ENCODE measurements at places on chromosomes 3 and 15.

- DNase-seq, result no peak
Observed at GRCh38 chr3:194512895-194513601, 26.2 kb upstream of the ATP13A3 start.

- no peak for DNase-seq
Observed at GRCh38 chr3:120304616-120305015, 19.6 kb upstream of the GPR156 start.

- DNase-seq, result peak; percentile 62
Observed at GRCh38 chr3:15331606-15332404, 581 bp downstream of the SH3BP5 start.

DNA sequence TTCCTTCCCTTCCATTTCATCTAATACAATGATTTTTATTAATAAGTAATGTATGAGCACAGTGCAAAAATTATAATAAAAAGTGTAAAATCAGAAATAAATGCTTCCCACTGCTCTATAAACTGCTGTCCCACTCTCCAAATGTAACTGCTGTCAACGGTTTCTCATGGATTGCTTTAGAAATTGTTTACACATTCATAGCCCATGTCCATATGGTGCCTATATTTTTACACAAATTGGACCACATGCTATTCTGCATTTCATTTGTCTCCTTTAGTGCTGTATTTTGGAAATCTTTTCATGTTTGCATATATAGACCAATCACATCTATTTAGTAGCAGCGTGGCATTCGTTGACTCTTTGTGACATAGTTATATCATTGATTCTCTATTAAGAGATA is 164.7 kb upstream of the SLCO3A1 start:
- no peak for DNase-seq

Measured in activated naive CD4-positive, alpha-beta T cell treated with Interleukin-2 at 50 U/mL for 16 hours (primary cell).